NCI-H226 (cell line): ENCODE measurements at places on chromosomes 4 and X.

DNA sequence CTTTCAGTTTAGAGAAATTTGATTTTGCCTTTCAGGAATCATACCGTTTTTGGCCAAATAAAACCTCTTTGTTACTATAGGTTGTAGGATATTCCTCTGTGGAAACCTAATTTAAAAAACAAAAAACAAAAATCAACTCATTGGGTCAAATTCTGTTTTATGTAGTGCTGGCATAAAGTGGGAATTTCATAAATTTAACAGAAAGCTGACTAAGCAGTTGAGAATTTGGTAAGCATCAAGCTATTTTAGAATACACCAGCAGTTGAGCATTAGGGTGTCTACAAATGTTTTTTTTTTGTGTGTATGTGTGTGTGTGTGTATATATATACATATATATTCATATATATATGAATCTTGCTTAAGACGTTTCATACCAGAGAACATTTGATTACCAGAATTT lies 47.4 kb downstream of the C4orf33 start:
- no peak for DNase-seq

DNA sequence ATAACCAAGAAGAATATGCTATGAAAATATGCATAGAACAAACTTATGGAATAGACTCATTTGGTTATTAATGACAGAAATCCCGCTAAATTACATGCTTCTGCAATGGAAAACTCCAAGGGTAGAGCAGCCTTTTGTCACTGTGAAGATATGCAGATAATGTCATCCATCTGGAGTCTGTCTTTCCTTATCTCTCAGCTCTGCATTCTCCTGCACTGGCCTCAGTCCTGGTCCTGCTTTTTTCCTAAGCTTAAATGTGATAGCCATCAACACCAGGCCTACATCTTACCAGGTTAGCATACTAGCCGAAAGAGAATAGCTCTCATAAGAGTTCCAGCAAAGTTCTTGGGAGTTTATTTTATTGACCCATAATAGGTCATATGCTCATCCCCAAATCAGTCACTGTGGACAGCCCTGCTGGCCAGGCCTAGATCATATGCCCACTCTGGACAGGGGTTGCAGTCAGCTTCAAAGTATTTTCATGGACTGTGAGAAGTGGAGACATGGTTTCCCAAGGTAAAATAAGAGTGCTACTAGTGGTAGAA lies 86.5 kb upstream of the LEF1 start:
- no peak for DNase-seq

DNA sequence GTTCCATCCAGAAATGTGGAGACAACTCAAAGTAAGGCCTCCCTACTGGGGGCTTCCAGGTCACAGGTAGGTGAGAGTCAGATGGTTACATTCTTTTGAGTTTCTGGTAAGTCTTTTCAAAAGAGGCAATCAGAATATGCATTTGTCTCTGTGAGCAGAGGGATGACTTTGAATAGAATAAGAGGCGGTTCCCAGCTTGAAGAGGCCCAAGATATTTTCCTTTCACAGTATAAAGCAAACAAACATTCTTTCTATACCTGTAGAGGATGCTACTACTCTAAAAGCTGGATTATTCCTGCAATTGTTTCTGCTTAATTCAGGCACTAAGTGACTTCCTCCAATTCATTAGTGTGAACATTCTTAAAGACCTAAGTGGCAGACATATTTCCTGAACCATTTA lies 44.4 kb downstream of the DIAPH2 start:
- no peak for DNase-seq

- DNase-seq, result peak; percentile 66
Observed at GRCh38 chrX:120672389-120672788, 42.5 kb upstream of the C1GALT1C1 start.

DNA sequence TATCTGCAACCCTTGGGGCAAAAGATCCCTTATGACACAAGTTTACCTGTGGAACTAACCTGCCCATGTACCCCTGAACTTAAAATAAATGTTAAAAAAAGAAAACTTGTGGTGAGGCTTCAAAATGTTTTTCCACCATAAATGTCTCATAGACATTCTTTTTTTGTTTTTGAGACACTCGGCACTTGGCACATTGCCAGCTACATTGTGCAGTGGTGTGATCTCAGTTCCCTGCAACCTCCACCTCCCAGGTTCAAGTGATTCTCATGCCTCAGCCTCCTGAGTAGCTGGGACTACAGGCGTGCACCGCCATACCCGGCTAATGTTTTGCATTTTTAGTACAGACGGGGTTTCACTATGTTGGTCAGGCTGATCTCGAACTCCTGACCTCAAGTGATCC lies 528.9 kb upstream of the CXorf51A start:
- no peak for DNase-seq

GRCh38 chrX:153968255-153968654 lies 3.4 kb downstream of the HCFC1 start:
- no peak for DNase-seq

- peak; percentile 37 for DNase-seq
Observed at GRCh38 chrX:140815868-140816267, 106.3 kb downstream of the LINC00632 start.

- peak; percentile 50 for DNase-seq
Observed at GRCh38 chr4:61443813-61444510, 243.8 kb downstream of the ADGRL3 start.

DNA sequence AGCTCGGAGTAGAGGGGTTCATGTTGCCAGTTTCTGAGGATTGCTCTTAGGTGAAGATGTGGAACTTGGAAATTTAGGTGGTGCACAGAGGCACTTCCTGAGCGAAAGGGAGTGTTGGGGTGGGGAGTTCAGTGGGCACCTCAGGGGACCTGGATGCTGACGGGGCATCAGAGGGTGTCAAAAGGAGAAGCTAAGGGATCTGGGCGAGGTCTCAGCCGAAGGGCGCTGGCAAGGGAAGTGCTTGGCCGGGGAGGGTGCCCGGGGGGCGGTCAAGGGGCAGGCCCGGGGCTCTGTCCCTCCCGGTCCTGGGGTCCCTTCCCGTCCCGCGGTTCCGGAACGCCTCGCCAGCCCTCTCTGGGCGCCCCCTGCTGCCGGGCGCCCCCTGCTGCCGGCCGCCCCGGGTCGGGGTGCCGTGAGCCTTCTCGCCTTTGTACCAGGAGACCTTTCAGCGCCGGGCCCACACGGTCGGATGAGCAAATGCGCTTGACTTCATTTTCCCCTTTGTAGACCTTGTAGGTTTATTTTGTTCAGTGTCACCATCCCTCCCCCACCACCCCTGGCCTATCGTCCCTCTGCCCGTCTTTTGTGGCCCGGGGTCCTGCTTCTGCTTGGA lies 3.0 kb upstream of the PHOX2B start:
- DNase-seq, result no peak

GRCh38 chrX:85309717-85310116 lies 65.9 kb downstream of the ZNF711 start:
- no peak for DNase-seq

DNA sequence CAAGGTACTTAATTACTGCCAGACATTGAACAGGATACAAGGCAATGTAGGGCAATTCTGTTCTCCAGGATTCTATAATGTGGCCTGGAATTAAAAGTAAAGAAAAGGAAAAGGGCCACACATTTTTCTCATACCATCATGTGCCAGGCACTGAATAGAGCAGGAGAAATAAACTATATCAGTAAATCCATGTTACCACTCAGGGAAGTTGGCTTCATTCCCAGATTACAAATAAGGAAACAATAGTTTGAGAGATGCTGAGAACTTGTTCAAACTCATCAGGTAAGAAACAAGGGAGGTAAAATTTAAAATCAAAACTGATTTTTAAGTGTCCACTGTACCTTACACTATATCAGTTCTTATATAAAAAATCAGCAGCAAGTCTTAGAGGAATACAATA lies 645.0 kb upstream of the ATOH1 start:
- peak; percentile 58 for DNase-seq

DNA sequence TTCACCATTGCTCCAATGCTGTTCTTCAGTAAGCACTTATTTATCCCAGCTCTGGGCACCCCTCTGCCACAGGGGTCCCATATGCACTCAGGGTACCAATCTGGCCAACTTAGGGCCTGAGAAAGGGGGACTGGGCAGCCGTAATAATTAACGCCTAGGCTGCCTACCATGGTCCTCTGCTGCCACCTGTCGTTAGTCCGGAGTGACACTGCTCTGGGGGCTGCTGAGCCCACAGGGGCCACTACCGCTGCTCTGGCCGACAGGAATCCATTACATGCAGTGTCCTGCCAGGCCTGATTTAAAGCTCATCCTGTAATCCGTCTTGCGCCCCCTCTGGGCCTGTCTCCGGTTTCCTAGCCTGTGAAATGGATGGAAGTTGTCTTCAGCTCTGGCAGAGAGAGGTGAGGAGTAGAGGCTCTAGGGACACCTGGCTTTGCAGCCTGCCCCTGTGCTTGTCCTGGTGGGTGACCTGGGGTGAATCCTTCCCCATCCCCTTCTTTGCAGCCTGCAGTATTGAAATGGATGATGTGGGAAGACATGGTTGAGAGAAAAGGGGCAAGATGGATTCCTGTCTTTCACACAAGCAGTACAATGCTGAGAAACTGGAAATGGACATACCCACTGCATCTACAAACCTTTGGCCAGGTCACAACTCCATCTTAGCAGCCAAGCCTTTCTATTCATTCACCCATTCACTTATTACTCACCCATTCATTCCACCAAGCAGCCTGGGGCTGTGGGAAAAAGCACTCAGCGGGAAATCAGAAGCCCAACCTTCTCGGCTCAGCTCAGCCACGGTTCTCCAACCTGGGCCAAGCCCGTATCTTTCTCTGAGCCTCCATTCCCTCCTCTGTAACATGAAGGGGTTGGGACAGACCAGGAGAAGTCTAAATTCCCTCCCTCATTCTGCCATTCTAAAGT lies 116.3 kb upstream of the NALF2 start:
- DNase-seq, result no peak
